ENCODE measurements at places on chromosomes 1 and 21.

DNA sequence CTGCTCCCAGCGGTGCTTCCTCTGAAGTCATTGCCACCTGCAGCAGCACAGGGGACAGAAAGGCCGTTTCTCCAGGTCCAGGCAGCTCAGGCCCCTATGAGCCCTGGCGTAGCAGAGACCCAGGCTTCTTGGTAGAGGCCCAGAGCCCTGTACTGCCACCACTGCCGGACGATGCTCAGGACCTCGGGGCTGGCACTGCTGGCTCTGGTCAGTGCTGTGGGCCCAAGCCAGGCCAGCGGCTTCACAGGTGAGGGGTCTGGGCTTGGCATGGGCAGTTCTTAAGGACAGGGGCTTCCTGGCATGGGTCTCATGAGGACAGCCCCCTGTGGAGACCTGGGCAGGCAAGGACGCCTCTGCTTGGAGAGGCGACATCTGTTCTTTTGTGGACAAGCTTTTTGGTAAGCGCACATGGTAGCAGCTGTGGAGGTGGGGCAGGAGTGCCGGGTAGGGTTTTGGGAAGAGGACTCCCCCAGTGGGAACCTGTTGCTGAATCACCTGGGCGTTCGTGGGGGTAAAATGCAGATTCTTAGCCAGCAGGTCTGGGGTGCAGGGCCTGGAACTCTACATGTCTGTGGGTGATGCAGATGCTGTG, at the start of gene UMODL1:
UMODL1 (plus strand) TSS at position 172 of the 592 bp plus-strand sequence; CDS start at position 172, 0 bp downstream.
- DNase-seq = no peak

DNA sequence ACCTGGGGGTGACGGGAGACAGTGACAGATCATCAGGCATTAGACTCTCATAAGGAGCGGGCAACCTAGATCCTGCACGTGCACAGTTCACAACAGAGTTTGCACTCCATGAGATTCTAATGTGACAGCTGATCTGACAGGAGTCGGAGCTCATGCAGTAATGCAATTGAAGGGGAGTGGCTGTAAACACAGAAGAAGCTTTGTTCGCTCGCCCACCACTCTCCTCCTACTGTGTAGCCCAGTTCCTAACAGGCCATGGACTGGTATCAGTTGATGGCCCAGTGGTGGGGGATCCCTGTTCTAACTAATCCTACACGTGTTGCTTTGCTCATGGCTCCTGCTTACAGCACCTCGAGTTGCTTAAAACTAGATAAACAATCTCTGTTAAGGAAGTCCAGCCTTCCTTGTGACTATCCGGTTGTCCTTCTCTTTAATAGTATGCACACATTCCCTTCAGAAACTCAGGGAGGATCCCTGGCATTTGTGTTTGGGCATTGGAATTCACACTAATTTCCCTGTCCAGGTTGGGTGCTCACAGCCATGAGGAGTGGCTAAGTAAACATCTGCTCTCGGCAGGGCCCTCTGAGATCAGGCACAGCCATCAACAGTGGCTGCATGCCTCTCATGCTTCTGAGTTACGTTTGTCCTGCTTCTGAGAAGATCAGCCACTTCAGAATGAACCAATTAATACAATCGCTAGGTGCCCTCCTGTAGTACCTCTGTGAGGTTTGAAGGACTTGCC, 21.1 kb upstream of the F3 start:
- no peak for DNase-seq

- DNase-seq = no peak
Observed at GRCh38 chr1:55015731-55016620, 17.2 kb downstream of the BSND start.

DNA sequence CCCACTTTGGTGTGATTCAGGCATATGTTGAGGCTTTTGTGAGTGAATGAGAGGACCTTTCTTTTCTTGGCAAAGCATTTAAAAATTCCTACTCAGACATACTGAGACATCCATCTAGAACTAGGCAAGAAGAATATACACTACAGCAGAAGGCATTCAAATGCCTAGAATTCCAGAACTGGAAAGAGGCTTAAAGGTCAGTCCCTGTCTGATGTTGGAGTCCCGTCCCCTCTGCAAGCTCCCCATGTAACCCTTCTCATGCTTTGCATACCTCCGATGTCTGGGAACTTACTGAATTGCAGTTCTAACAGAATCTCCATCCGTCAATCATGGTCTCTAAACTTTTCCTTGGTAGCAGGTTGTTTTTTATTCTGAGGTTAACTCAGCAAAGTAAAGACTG, 152.9 kb downstream of the ATP6V1G3 start:
- no peak for DNase-seq

DNA sequence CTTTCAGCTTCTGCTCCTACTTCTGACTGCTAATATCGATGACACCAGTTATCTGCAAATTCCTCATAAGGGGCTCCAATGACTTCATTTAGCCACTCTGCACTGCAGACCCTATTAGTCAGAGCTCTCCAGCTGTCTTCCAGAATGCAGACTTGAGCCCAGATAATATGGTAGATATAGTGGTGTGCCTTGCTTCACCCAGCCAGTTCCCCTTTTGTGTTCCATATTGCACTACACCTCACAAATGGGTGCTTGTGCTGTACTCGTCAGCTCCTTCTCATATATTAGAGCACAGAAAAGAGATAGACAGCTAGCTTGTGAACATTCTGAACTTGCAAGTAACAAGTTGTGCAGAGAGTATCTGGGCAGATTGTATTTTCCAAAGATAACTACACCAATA, 23.7 kb upstream of the COG2 start:
- DNase-seq = no peak

DNA sequence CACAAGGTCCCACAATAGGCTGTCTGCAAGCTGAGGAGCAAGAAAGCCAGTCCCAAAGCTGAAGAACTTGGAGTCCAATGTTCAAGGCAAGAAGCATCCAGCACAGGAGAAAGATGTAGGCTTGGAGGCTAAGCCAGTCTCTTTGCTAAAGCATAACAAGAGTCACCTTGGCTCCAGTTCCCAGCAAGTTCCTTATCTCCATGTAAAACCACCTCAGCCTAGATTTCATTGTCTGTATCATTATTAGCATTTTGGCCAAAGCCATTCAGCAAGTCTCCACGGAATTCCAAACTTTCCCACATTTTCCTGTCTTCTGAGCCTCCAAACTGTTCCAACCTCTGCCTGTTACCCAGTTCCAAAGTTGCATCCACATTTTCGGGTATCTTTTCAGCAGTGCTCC, 36.9 kb downstream of the PIGM start:
- DNase-seq = no peak

DNA sequence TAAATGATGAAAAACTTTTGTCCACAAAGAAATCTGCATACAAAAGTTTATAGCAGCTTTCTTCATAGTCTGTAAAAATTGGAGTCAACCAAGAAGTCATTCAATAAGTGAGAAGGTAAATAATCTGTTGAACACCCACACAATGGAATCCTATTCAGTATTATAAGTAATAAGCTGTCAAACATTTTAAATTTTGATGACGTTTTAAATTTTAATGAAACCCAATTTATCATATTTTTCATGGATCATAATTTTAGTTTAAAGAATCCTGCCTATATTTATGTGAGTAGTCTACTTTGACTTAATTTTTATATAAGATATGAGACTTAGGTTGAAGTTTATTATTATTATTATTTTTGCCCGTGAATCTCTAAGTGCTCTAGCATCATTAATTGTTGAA, 20.0 kb downstream of the OR10J1 start:
- no peak for DNase-seq

- no peak for DNase-seq
Observed at GRCh38 chr1:168923521-168924136, 182.9 kb upstream of the ATP1B1 start.

- DNase-seq = no peak
Observed at GRCh38 chr1:26921126-26921539, 410 bp upstream of the NUDC start.

GRCh38 chr1:235857756-235858155, 8.9 kb downstream of the LYST start:
- no peak for DNase-seq

GRCh38 chr1:27574871-27575831, 28.8 kb downstream of the AHDC1 start:
- DNase-seq = no peak

Measured in activated CD8-positive, alpha-beta memory T cell treated with anti-CD3 and anti-CD28 coated beads for 1 hour (primary cell).